ENCODE measurements at places on chromosomes 1 and 21.

DNA sequence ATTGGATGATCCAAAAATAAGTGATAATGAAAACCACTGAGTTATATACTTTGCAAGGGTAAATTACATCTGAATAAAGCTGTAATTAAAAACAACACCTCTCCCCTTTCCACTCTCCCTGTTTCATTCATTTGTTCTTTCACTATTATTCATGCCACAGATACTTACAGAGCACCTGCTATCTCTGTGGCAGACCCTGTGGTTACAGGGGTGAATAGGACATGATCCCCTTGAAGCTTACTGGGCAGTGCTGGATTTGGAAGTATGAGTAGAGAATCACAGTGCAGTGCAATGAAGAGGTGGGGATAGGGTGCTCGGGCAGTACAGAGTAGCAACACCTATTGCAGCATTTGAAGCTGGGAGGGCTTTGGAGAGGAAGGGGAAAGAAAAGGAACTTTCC is 21.7 kb downstream of the ARV1 start:
- DNase-seq, result no peak

DNA sequence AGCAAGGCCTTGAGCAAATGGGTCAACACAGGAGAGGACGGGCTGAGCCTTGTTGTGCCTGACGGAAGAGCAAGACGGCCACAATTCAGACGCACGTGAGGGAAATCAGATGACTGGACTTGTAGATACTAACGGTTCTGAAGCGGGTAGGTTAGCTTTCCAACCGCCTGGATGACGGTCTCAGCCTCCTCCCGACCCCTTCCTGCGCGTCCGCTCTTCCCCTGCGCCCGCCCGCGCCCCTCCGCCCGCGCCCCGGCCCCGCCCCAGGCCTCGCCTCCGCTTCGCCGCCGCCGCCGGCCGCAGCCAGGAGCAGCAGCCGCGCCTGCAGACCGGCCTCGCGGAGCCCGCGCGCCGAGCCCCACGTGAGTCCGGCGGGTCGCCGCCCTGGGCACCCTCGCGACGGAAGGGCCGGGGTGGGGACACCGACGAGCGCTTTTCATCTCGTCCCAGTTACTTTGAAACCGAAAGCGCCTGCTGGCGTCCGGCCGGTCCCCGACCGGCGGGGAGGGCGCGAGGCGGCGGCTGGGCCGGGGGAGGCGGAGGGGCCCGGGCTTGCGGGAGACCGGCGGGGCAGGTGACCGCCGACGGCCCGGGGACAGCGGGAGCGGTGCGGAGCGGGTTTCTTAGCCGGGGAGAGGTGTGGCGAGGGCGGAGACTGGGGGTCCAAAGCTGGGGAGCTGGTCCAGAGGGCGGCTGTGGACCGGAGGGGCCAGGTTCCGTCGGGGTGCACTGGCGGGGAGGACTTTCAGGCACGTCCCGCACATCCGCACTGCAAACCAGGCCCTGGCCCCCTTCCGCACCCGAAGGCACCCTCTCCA is at the start of gene TRAF5:
Gene TRAF5, plus strand, starts transcription at position 306 of the 818 bp plus-strand sequence. CDS start 26,407 bp downstream, outside the sequence.
- DNase-seq, result no peak

- DNase-seq, result no peak
Observed at GRCh38 chr1:236760480-236760879, 34.6 kb upstream of the MTR start.

DNA sequence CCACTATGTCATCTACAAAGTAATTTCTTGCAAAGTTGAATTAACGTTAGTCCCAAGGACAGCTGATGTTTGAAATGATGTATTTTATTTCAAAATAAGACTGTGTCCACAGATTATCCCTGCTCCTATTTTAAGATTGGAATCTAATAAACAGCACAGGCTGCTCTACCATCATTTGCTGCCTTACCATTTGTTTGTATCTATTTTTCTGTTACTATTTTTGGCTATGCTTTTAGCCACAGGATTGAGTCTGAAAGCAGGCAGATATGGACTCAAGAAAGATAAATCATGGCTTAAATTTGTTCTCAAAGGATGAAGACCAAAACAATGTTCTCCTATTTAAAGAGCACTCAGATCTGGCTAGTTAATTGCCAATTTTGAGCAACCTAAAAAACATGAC is 105.3 kb downstream of the RGS2 start:
- no peak for DNase-seq

- DNase-seq, result no peak
Observed at GRCh38 chr21:38917043-38917774, 111.5 kb downstream of the ETS2 start.
